ENCODE measurements at places on chromosomes 12 and 14.
A peak's percentile ranks its signal among the peaks of the same experiment; 100 is the strongest.

- DNase-seq, result no peak
These were observed 3.5 kb downstream of the TMEM119 start for GRCh38 chr12:108594323-108594903.

- no peak for DNase-seq
These were observed 10.9 kb upstream of the SNX6 start for GRCh38 chr14:34640826-34641225.

GRCh38 chr12:9367201-9367600 lies 159.0 kb upstream of the PZP start:
- no peak for DNase-seq

DNA sequence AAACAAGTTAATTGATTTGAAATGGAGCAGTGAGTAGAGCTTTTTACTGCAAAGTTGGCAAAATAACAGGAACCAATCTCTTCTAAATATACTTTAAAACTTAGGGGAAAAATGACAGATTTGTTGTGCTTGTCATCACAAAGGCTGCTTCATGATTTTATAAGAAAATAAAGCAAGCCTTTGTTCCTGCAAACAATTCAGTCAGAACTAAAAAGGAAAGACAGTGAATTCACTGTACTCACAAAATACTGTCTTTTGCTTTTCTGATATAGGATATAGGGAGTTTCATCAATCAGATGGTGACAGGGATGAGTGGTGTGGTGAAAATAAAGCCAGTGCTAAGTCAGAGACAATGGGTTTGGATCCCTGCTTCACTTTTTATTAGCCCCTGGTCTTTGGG lies 126.0 kb downstream of the HELB start:
- no peak for DNase-seq

GRCh38 chr14:89078021-89078795 lies 253.8 kb downstream of the TTC8 start:
- DNase-seq, result no peak

GRCh38 chr14:99320621-99321235 lies 48.7 kb upstream of the BCL11B start:
- no peak for DNase-seq

DNA sequence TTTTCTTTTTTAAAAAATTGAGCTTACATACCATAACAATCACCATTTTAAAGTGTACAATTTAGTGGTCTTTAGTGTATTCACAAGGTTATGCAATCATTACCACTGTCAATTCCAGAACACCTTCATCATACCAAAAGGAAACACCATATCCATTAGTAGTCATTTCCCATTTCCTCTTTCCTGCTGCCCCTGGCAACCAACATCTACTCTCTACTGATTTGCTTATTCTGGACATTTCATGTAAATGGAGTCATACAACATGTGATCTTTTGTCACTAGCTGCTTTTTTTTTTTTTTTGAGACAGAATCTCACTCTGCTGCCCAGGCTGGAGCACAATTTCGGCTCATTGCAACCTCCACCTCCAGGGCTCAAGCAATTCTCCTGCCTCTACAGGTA lies 66.8 kb upstream of the CFL2 start:
- no peak for DNase-seq

DNA sequence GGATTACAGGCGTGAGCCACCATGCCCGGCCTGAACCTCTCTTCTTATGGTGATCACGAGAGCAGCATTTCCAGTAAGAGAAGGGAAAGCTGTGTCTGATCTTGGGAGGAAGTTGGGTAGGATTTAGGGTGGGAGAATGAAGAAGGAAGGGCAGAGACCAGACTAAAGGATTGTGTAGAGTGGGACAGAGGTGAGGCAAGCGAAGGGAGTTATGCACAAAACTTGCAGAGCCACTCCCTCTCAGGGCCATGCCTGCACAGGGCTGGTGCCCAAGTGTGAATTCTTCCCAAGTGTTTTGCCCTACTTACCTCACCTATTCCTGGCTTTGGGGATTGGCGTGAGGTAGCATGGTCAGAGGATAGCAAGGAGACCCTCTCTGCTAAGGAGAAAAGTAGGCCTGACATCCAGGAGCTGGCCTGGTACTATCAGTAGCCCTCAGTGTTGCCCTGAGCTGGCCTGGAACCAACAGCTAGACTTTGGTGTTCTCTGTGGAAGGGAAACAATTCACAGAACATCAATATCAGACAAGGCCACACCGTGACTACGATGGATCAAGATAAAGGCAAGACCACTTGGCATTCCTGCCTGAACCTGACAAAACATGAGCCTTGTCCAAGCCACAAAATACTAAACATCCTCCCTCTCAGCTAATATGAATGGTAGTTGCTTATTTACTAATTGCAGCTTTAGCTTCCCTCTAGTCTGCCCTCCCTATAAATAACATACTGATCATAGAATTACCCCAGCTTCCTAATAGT lies 201.0 kb upstream of the AMIGO2 start:
- no peak for DNase-seq

DNA sequence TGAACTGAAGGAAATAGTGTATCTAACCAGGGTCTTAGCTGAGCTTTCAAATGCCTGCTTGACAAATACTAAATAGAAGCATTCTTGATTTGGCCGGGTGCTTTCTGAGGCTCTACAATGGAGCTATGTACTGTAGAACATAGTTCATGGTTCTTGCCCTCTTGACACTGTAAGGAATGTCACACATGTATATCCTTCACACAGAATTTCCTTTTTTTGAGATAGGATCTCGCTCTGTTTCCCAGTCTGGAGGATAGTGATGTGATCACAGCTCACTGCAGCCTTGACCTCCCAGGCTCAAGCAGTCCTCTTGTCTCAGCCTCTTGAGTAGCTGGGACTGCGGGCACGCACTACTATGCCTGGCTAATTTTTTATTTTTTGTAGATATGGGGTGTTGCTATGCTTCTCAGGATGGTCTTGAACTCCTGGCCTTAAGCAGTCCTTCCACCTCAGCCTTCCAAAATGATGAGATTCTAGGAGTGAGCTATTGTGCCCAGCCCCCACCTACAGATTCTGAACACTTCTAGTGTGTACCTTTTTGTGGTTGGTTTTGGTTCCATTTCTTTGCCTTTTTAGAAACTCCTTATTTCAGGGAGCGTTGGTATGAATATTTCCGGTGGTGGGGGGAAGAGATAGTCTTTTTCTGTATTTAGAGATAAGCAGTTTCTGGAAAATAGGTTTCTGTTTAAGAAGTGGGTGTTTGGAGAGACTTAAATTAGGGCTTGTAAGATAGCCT lies 4.2 kb downstream of the MLXIP start:
- DNase-seq, result no peak

GRCh38 chr12:51855586-51856428 lies 7.3 kb upstream of the FIGNL2 start:
- DNase-seq, result no peak

DNA sequence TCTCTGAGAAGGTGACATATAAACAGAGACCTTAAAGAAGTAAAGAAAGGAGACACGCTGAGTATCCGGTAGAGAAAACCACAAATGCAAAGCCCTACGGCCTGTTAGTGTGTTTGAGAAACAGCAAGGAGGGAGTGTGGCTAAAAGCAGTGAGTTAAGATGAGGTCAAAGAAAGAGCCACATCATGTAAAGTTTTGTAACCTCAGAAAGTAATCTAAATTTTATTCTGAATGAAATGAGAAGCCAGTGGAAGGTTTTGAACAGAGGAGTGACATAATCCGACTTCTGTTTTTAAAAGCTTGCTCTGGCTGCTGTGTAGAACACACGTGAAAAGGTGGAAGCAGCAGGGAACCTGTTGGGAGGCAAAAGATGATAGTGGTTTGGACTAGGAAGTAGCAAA lies 32.6 kb downstream of the PPP2R5E start:
- DNase-seq, result peak; percentile 6

GRCh38 chr14:49586673-49587460 lies 687 bp upstream of the RPS29 start:
- DNase-seq, result peak; percentile 77

GRCh38 chr12:6606331-6607131 lies 648 bp downstream of the CHD4 start:
- peak; percentile 53 for DNase-seq

DNA sequence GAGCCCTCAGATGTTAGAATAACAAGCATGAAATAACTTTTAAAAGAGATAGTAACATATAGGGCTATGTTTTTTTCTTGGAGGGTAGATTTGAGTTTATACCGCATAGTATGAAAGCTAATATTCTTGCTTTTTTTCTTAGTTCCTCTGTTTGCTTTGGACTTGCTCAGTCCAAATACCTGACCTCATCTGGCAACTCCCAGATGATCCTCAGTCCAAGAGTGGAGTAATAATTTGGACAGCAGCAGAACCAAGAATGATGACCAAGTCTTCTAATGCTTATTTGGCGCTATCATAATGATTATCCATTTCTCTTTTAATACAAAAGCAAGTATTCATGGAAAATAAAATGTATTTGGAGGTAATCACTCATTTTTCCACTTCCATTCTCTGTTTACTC lies 45.6 kb downstream of the GUCY2C start:
- DNase-seq, result no peak

DNA sequence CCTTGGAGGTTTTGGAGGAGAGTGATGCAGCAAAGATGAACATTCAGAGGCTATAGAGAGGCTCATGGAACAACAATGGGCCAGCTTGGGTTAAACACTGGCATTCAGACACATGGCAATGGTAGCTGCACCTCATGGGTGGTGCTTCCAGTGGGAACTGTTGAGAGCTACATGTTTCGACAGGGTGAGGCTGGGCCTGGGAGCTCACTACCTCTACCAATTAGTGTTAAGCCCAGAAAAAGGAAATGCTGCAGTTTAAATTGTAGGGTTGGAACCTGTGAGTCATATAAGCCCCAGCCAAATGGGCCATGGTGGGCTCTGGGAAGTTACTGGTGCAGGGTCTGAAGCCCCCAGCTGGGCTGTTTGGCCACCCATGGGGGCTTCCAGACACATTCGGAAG lies 279.7 kb downstream of the ZFP36L1 start:
- no peak for DNase-seq

GRCh38 chr14:69766984-69767368 lies at the start of gene SRSF5:
Gene SRSF5, plus strand, starts transcription at chr14:69767142. Its CDS starts 1,015 bp downstream, at chr14:69768157.
- peak; percentile 96 for DNase-seq

DNA sequence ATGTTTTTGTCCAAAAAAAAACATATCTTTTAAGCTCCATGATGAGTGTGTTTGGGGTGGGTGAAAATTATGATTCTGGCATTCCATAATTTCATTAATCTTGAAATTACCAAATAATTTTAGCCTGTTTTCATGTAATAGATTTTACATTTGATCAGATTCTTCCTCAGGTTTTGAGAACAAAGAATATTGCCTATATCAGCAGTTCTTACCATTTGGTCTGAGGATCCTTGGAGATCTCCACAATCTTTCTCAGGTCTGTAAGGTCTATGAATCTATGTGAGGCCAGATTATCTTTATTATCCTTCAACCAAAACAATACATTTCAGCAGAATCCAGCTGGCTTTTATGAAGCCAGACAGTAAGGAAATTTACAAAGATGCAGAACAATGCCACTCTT lies 373.3 kb upstream of the E2F7 start:
- DNase-seq, result no peak

GRCh38 chr14:33297565-33297964 lies 358.9 kb downstream of the NPAS3 start:
- DNase-seq, result no peak

GRCh38 chr12:127078577-127079350 lies 1188.2 kb upstream of the TMEM132C start:
- no peak for DNase-seq

GRCh38 chr12:132593938-132594358 lies 16.4 kb downstream of the LRCOL1 start:
- no peak for DNase-seq

DNA sequence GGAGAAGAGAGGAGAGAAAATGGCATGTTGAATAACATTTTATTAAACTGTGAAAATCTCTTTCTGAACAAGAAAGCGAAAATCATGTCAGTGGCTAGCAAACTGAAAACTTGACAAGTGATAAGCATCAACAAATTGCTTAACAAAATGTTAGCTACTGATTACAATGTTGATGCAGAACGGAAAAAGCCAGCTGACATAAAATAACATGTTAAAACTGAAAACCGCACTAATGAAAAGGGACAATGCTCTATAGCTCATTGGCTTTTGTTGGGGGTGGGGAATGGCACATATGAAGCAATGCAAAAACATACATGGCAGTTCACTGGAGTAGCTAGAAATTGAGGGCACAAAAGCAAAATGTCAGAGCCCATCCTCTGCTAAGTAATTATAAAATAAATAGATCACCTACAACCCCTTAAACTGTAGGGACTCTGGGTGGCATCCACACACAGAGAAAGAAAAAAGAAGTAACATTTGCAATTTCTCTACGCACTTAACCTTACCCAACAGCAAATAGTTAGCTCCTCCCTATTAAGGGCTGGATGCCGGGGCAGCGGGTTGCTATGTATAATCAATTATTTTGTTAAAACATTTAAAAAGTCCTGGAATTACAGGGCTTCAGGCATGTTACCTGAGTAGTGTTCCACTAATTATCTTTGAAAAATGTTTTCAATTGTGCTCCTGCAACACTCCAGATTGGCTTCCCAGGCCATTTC lies 129.2 kb upstream of the USP15 start:
- no peak for DNase-seq

GRCh38 chr12:49877066-49877465 lies 26.6 kb downstream of the FAIM2 start:
- DNase-seq, result no peak

DNA sequence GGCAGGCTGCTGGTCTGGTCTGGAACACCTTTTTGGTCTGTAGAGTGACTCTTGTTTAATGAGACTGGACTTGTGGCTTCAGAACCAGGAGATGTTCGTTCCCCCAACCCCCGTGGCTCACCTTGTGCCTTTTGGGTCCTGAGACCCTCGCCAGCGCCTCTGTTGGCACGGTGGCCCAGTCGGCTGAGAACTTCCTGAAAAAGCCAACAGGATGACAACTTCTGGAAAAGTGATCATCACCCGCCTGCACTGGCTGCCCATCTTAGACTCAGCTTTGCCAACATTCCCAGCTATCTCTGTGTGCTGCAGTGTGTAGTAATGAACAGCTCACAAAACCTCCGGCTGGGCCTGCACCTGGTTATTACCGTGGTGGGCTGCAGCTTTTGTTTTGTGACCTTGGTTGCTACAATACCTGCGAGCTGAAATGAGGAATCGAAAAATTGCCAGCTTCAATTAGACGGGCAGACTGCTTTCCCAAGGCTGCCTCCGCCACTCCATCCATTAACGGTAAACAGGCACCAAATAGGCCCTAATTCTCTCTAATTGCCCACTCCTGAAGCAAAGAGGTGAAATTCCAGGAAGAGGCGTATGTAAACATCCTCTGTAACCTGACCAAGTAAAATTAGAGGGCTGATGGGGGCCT lies 16.0 kb downstream of the MEG3 start:
- DNase-seq, result no peak

DNA sequence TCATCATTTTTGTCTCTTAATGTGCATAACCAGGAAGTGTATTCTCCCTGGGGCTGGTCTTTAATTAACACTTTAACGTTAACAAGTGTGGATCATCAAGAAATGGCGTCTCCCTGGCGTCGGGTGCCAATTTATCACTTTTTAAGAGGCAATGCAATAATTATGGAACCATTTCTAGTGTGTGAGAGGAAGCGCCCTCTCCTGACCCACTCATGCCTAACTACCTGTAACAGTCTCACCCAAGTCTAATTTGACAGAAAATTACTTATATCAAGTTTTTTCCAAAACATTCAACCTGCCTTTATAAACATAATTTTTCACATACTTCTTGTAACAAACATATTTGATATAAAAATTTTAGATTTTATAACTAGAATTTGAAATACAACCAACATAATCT lies 905.3 kb upstream of the MDGA2 start:
- DNase-seq, result no peak

GRCh38 chr12:109202770-109203169 lies 86.4 kb downstream of the ACACB start:
- no peak for DNase-seq
